Liver (tissue), 10 donors: ENCODE measurements at places on chromosomes 4 and X. TPM values are rescaled to one million over a fixed set of nuclear protein-coding genes. Genes with fewer than 3 reads are reported as not detected.

Gene GAB1
- total RNA-seq: 11.1 TPM

Gene ZCCHC18
- 0.09 TPM for total RNA-seq

Gene CPE
- 5.6 TPM for total RNA-seq

Gene TNIP3
- total RNA-seq: not detected

Gene CENPI
- 17.4 TPM for total RNA-seq

Gene TMEM31
- total RNA-seq: not detected

Gene MAGEA1
- total RNA-seq: not detected

Gene FRG1
- 11.5 TPM for total RNA-seq

Gene BMPR1B
- total RNA-seq: 0.59 TPM

Gene PARM1
- total RNA-seq: 2.2 TPM

Gene PAGE4
- total RNA-seq: not detected

Gene TMSB15C
- 0.23 TPM for total RNA-seq

Gene RTL3
- total RNA-seq: not detected

Gene GPRASP3
- total RNA-seq: 2.7 TPM

Gene PNCK
- not detected for total RNA-seq
